Pancreas (tissue), 10 donors: ENCODE measurements at places on chromosomes 16 and 17. TPM values are rescaled to one million over a fixed set of nuclear protein-coding genes. Genes with fewer than 3 reads are reported as not detected.

The ERN2 gene
- total RNA-seq, result 2.9 TPM

The CES1 gene
- total RNA-seq, result 12.8 TPM

The CDRT15 gene
- total RNA-seq, result not detected

The TMEM98 gene
- total RNA-seq, result 35.1 TPM

The CRHR1 gene
- not detected for total RNA-seq

The SDR42E2 gene
- not detected for total RNA-seq

The SYNGR3 gene
- total RNA-seq, result 0.28 TPM

The ADAD2 gene
- total RNA-seq, result not detected

The KRTAP1-1 gene
- 0.16 TPM for total RNA-seq

The EPX gene
- total RNA-seq, result not detected

The LLGL1 gene
- 3.4 TPM for total RNA-seq

The GRAPL gene
- not detected for total RNA-seq

The GALR2 gene
- 0.12 TPM for total RNA-seq

The TNFSF13 gene
- 12.7 TPM for total RNA-seq

The HAPSTR1 gene
- 18.7 TPM for total RNA-seq

The IGFALS gene
- total RNA-seq, result 3.5 TPM

The ASPA gene
- 0.49 TPM for total RNA-seq

The CDH5 gene
- total RNA-seq, result 4.8 TPM
